ENCODE measurements at places on chromosomes 7 and 10.

- DNase-seq, result no peak
Observed at GRCh38 chr7:46165276-46165675, 244.2 kb upstream of the IGFBP3 start.

DNA sequence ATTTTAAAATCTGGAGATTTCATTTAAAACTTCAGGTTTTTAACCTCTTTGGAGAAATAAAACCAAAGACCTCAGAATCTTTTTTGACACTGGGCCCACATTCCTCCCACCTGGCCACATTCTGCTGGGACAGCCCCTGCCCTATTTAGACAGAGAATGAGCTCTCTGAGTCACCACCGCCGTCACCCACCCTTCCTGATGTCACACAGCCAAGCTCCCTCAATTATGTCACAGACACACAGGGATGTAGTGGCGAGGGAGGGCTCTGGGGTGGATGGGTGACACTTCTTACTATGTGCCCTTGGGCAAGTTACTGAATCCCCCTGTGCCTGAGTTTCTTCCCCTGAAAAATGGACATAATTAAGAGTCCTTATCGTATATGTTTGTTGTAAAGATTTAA lies 162.6 kb downstream of the RAB11FIP2 start:
- DNase-seq, result no peak

GRCh38 chr7:12091231-12091630 lies 119.9 kb upstream of the TMEM106B start:
- no peak for DNase-seq

- DNase-seq, result no peak
Observed at GRCh38 chr7:129652914-129653313, 41.4 kb downstream of the NRF1 start.

GRCh38 chr7:27151931-27152815 lies at the start of gene HOXA3:
TSS of gene HOXA3 (minus strand) at chr7:27152583. CDS start at chr7:27110640, 41,943 bp downstream.
- no peak for DNase-seq

- no peak for DNase-seq
Observed at GRCh38 chr10:80489371-80490112, 35.4 kb downstream of the TSPAN14 start.
